ENCODE measurements at places on chromosomes 2 and 18.

DNA sequence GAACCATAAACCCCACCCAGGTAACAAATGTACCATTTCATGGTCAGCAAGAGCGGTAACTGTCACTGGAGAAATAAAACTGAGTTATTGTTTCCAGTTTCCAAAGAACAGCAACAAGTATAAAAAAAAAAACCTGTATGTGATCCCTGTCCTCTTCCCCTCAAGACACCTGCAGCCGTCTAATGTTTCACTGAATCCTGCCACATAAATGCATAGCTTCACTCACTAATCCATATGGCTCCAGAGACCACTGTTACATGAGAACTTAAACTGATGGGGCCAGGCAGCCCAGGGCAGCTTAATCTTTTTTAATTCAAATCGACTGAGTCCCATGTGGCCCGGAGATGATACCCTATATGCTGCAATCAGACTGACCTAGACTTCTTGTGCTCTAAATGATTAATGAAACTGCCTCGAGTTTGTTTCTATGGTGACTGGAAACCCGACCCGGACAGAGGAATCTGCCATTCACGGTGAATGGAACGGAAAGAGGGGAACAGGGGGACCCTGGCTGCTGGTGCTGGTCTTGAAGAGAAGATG lies 60.9 kb upstream of the SIX2 start:
- DNase-seq: no peak

DNA sequence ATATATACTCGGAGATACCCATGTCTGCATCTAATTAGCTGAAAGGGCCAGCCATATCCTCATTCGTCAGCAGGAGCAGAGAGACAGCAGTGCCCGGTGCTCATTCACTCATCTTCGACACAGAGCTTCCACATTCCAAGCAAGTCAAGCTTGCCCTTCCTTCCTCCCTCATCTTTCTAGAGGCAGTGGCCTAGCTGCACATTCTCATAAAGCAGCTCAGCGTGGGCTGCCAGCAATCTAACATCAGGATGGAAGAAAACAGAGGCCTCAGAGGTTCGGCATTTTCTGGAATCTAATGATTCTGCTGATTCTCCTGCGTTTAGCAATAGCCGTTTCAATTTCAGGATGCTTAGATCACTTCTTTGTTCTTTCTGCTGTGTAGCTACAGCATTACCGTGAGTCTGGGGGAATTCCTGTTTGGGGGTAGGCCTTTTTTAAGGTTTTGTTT lies 68.8 kb downstream of the CLHC1 start:
- no peak for DNase-seq

GRCh38 chr2:53620981-53621380 lies 146.6 kb upstream of the CHAC2 start:
- DNase-seq: no peak

GRCh38 chr2:202494300-202495229 lies 118.4 kb downstream of the BMPR2 start:
- DNase-seq: no peak

GRCh38 chr2:168119515-168120141 lies 127.8 kb downstream of the STK39 start:
- no peak for DNase-seq

- no peak for DNase-seq
Observed at GRCh38 chr2:221399183-221399582, 172.9 kb downstream of the EPHA4 start.

- peak; percentile 19 for DNase-seq
Observed at GRCh38 chr2:203871371-203871983, 3.9 kb downstream of the CTLA4 start.

DNA sequence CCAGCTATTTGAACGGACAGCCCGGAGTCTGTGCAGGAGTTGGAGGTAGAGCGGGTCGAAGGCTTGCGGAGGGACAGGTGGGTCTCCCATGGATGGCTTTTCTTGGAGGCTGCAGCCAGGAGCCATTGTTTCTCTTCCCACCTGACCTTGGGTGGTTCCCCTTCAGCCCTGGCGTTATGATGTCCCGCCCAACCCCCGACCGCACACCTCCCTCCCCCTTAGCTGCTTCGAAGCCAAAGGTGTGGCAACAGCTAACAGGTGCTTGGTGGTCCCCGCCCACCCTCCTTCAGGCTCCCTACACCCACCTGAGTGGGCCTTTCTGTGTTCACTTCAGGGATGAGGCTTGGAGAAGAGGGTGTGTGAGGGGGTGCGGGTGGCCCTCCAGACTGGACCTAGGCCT lies 62.7 kb downstream of the HPCAL1 start:
- no peak for DNase-seq

- DNase-seq: no peak
Observed at GRCh38 chr2:20291106-20291564, 59.5 kb downstream of the PUM2 start.

- DNase-seq: no peak
Observed at GRCh38 chr2:129212299-129212958, 767.0 kb upstream of the RAB6C start.

Measured in activated naive CD4-positive, alpha-beta T cell treated with anti-CD3 and anti-CD28 coated beads, Interleukin-2, amount 50 U/mL, for 16 hours (primary cell).